ENCODE measurements at places on chromosomes 6 and 20. TPM values are rescaled to one million over a fixed set of nuclear protein-coding genes. Genes with fewer than 3 reads are reported as not detected.

Gene SPATA25
- total RNA-seq, result 0.63 TPM

Gene MAS1
- not detected for total RNA-seq

DNA sequence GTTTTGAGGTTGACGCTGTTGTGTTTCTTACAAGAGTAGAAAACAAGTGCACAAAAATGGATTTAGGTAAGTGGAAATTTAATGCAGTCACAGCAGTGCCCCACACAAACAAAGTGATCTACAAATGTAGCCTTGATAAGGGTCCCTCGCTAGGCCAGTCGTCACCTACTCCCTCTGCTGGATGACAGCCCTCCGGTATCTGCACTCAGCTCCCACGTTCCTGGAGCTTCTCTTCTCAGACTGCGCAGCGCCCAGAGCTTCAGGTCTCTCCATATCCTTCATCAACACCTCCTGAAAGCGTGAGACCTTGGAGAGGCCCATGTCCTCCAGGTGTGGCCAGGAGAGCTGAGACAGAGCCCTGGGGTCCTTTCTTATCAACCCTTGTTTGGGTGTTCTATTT is 58.3 kb upstream of the MAP3K4 start:
- no peak for DNase-seq

Gene IL20RA
- total RNA-seq, result not detected
